GM19239 (cell line): ENCODE measurements at places on chromosomes 4 and X.

DNA sequence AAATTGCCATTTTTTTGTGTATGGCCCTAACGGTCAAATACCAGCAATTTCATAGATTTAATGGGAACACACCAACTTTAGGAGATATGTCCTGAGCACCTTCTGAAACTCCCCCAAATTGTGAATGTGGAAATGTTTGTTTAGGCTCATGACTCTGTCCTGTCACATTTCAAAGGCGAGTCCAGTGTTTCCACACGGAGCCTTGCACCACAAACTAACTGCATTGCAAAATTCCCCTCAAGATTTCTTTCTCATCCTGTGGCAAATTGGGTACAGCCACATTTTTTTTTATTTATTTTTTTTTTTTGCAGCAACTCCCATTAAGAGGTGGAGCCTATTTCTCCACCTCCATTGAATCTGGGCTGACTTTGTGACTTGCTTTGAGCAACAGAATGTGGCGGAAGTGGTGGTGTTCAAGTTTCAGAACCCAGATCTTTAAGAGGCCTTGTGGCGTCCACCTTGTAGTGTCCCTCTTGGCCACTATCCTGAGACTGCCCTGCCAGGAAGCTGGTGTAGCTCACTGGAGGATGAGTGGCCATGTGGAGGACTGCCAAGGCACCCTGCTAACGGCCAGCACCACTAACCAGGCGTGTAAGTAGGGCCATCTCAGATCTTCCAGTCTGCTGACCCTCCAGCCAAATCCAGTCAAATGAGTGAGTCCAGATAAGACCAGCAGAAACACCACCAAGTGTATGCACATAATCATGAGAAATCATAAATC, 172.4 kb upstream of the SCML1 start:
- no peak for DNase-seq

GRCh38 chrX:33188881-33189280, 22.5 kb downstream of the DMD start:
- no peak for DNase-seq

- DNase-seq = no peak
These were observed 103.7 kb upstream of the TENM3 start for GRCh38 chr4:182139491-182139890.

GRCh38 chr4:8176547-8177399, 18.2 kb upstream of the ABLIM2 start:
- DNase-seq = peak; percentile 74

GRCh38 chr4:153115322-153116290, 88.6 kb upstream of the TRIM2 start:
- peak; percentile 36 for DNase-seq

DNA sequence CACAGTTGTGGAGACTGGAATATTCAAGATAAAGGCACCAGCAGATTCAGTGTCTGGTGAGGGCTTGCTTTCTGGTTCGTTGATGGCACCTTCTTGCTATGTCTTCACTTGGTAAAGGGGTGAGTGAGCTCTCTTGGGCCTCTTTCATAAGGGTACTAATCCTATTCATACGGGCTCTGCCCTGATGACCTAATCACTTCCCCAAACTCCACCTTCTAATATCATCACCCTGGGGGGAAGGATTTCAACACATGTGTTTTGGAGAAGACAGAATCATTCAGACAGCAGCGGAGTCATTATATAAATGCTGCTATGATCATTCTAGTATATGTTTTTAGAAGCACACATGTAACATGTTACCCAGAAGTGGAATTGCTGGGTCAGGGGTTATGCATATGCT, 295.3 kb upstream of the CTSO start:
- DNase-seq = no peak

DNA sequence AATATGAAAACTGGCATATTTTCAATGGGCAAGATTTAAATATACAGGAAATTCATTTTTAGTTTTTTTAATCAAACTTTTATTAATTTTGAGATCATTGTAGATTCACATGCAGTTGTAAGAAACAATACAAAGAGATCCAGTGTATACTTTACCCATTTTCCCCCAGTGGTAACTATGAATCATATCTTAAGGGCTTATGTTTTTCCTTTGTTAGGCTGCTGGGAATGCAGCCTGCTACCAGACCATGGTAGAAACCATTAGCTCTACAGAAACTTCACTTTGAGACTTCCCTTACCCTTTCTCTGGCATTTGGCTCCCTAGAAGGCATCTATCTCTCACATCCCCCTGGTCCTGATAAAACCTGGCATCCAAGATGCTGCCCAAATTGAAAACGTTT, 147.6 kb upstream of the EOLA2 start:
- DNase-seq = no peak

DNA sequence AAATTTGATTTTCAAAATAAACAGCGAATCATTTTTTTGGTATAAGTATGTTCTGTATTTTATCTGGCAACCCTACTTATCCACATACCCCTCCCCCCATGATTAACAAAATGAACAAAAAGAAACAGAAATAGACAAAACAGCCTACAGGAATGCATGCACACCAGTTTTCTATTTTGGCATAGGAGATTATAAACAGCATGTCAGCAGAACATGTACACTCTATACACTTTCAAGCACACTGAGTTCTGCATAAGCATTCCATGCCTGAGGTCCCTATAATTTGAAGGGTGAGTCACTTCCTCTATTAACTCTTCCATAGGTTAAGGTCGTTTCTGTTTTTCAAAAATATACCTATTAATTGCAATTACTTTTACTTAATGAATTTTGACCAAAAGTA, 28.0 kb upstream of the ZNF280C start:
- DNase-seq = no peak

DNA sequence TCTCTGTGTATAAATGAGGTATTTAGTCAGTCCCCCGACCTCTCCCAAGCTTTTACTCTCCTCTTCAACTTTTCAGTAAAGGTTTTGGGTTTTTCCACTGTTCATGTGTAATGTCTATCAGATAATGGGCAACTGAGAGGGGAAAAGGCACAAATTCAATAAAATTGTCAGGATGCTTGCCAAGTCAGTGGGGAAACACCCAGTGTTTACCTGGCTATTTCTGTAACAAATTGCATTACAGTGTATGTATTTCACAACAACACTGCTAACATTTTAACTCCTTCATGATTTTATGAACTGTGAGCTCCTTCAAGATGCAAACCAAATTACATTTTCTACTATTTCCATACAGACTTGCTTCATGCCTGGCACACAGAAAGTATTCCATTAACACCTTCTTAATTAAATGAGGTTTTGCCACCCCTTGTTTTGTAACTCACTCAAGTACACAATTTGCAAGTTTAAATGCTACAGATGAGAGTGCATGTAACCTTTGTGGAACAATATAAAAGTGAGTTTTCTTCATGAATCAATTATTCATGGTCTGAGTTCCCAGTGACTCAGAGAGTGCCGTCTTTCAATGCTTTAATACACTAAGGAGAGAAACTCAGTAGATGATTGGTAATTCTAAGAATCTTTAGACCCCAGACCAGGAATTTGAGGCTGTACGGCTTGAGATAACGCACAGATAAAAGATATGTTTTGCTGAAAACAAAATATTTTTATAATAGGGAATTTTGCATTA, 149.8 kb upstream of the TLL1 start:
- DNase-seq = no peak

GRCh38 chr4:152968806-152969394, 32.8 kb downstream of the FHDC1 start:
- no peak for DNase-seq

DNA sequence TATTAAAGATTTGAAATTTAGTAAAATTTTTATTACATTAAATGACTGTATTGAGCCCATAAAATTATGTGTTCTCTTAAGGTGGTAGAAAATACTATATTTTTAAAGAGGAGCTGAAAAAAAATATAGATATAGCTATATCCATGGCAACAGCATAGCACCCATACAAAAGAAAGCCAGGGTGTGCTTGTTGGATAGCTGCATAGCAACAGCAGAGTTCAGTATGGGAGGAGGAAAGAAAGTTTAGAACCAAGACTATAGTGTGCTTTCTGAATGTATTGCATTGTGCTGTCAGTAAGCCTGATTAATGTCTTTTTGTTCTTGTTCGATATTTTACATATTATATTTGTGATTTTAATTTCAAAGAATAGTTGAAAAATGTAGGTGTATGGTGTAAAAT, 78.4 kb downstream of the GRID2 start:
- DNase-seq = no peak

- no peak for DNase-seq
These were observed 52.6 kb upstream of the PAGE1 start for GRCh38 chrX:49748211-49748956.

DNA sequence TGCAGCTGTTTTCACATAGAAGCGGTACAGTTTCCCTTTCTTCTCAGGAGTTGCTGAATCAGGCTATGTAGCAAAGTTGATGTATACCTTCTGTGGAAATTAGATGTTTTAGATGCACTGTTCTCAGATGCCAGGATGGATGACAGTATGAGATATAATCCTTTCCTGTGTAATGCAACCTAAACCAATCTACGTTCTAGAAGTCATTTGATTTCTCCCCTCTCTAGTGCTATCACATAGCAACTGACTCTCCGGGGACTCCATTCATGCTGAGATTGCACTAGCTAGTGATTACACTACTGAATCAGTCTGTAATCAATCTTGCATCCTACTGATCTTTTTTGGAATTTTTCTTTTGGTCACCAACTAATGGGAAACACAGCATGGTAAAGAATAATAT, 1881.7 kb downstream of the PCDH7 start:
- no peak for DNase-seq

DNA sequence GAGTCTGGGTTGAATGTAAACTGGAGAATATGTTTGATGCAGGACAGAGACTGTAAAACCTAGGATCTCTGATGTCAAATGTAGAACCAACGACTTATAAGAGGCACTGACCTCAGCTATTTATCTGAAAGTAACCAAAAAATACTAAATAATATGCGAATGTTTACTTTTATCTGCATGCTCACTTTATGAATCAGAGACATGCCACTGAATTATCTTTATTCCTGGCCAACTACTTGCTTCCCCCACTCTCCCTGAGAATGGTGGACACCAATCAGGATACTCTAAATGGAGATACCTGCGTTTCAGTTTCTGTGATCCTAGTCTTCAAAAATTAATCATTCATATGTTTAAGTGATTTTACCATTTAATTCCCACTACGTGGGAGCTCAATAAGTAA, 1038.4 kb upstream of the PABPC4L start:
- DNase-seq = no peak

- no peak for DNase-seq
These were observed 42.0 kb downstream of the MAP7D3 start for GRCh38 chrX:136209016-136209738.

DNA sequence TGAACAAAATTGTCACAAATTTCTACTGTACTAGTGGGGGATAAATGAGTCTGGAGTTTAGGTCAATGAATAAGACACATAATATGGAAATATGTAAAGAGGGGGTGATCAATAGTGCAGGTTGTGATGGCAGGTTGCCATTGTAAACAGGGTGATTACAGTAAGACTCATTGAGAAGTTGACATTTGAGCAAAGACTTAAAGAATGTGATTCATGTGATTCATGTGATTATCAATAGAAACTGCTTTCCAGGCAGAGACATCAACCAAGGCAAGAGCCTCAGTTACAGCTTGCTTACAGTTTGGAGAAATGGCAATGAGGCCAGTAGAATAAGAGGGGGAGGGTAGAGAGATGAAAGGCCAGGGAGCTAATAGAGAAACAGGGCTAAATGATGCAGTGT, 45.8 kb upstream of the GIMD1 start:
- DNase-seq = no peak

DNA sequence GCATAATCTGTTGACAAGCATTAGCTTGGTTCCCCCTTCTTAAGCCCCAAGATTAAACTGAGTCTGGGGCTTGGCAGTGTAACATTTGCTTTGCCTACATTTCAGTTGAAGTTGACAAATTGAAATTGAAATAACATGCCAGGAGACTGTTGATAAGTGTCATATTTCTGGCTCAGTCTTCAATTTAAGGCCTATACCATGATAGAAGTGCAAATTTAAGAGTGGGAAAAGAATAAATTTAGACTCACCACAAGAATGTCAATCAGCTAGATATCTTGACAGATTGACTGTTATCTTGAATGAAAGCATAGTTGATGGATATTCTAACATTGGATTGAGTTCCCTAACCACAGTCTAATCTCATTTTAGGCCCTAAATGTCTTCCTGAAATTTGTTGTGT, 117.6 kb downstream of the MAGEB17 start:
- no peak for DNase-seq

GRCh38 chr4:182752158-182752910, 164.9 kb downstream of the DCTD start:
- DNase-seq = no peak
